ENCODE measurements at places on chromosomes 2 and 18.

DNA sequence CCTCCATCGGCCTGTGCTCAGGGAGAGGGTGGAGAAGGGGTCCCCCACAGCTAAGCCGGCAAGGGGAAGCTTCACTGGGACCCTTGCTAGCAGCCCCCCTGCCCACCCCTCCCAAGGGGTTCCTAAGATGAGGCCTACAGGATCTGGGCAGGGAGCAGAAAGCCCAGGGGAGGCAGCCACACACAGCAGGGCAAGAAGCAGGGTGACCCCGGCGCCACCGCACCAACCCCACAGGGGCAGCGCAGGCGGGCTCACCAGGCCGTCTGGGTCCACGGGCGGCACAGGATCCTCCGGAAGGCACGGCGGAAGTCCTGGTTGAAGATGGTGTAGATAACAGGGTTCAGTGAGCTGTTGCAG lies 1.8 kb downstream of the ADRA2B start:
- no peak for DNase-seq

- DNase-seq = no peak
These were observed 118.5 kb upstream of the ZFP36L2 start for GRCh38 chr2:43344868-43345373.

GRCh38 chr2:17813742-17814473 lies 2.4 kb upstream of the MSGN1 start:
- DNase-seq = peak; percentile 89

DNA sequence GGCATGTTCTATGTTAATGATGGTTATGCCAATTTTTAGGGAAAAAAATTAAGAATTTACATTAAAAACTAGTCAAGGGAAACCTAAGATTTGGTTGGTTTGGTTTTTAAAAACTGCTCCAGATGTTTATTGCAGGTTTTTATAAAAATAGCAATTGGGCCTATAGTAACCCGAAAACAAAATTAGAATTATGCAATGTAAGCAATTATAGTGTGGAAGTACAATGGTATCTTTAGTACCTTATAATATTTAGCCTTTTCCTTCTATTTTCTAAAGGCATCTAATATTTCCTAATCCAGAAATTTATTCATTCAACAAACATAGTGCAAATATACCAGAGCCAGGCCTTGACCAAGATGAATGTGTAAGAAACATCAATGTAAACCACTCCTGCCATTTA lies 27.3 kb downstream of the CACNB4 start:
- no peak for DNase-seq
